ENCODE measurements at places on chromosomes 13 and 19.

DNA sequence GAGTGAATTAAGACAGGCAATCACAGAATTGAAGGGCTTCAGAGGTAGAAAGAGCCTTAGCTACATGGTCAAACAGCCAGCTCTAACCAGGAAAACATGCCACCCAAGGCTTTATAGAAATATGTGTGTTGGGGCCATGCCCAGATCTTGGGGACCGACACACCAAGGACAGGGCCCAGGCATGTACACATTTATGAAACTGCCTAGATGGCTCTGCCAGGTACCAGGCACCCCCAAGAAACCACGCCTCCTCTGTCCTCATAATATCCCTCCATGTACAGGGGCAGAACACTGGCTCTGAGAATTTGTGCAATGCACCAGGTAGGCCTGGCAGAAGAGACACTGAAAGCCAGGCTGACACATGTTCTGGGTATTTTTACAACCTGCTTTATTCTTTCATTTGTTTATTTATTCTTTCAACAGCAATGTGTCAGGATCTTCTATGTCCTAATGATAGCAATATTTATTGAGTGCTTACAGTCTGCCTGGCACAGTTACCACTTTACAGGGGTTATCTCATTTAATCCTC lies 137.9 kb upstream of the LSM14A start:
- DNase-seq = no peak

DNA sequence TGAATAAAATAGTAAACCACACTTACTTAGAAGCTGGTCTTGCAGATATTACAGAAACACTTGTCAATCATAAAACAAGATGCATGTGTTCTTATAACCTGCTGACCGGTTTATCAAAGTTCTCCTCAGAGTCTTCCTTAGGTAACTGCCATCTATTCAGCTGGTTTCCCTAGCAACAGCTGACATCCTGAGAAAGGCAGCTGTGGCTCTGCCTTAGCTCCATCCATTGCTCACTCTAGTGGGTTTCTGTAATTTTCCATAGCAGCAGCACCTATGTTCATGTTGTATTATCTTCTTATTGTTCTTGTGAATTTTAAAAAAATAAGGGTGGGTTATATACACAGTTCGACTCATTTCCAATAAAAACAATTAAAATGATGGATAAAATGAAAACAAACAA lies 87.8 kb downstream of the RAP2A start:
- DNase-seq = no peak

DNA sequence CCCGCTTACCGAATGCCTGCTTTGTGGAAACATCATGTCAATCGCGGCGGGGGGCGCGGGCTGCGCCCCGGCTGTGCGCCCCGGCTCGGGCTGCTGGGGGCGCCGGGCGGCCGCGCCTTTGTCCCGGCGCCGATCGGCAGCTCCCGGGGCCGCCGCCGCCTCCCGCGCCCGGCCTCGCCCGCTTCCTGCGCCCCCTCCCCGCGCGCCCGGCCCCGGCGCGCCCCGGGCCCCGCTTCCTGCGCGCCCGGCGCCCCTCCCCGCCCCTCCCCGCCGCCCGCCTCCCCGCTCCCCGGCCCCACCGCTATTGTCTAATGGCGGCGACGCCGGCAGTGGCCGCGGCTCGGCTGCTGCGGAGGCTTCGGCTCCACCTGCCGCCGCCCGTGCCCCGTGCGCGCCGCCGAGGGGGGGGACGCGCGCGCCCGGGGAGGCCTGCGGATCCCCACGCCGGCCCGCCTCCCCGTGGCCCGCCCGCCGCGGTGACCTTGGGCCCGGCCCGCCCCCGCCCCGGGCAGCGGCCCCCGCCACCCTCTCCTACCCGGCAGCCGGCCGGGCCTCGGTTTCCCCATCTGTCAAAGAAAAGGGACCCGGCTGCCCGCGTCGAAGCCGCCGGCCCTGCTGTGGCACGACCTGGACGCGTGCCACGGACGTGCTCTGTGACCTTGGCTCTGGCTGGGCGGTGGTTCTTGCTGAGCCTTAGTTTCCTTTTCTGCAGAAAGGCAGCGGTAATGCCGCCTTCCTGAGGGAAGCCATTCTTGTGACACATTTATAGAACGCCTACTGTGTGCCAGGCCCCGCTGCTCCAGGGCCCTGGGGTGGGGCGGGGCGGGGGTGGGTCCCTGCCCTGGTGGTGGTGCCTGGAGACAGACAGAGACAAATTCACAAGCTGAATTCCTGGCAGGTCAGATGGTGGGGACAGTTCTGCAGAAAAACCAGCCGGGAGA lies at the start of gene TLE5:
Gene TLE5 (minus strand): TSS at position 331 of the 941 bp plus-strand sequence. CDS start 295 bp downstream, at position 36.
- DNase-seq = peak; percentile 56

GRCh38 chr13:66265371-66265770 lies 964.8 kb downstream of the PCDH9 start:
- no peak for DNase-seq

GRCh38 chr19:37874784-37875183 lies 31.6 kb downstream of the WDR87 start:
- DNase-seq = no peak

DNA sequence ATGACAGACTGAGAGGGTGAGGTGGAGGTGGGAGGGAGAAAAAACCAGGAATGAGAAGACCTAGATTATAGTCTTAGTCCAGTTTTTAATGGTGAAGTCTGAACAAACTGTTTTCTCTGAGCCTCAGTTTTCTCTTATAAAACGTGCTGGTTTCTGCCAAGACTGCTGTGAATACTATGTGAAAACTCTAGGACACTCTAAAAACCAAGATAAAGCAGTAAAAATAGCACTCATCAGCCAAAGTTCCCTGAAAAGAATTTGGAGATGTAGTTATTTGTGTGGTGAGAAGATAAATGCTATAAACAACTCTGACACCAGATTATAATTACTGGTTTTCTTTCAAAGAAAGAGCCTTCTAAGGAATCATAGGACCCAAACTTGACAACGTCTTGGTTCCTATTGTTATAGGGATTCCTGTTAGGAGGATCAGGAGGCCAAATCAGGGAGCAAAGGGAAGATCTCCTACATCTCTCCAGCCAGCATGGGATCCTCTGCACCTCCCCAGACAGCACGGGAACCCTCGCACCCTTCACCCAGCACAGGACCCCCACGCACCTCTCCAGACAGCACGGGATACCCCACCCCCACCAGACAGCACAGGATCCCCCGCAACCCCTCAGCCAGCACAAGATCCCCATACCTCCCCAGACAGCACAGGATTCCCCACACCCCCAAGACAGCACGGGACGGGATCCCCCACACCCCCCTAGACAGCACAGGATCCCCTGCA lies 130.2 kb downstream of the MIPEP start:
- DNase-seq = no peak

Measured in stimulated activated CD8-positive, alpha-beta memory T cell treated with anti-CD3 and anti-CD28 coated beads, Interleukin-15, amount 100 ng/mL, for 48 hours (primary cell).